ENCODE measurements at places on chromosomes 4 and X.

DNA sequence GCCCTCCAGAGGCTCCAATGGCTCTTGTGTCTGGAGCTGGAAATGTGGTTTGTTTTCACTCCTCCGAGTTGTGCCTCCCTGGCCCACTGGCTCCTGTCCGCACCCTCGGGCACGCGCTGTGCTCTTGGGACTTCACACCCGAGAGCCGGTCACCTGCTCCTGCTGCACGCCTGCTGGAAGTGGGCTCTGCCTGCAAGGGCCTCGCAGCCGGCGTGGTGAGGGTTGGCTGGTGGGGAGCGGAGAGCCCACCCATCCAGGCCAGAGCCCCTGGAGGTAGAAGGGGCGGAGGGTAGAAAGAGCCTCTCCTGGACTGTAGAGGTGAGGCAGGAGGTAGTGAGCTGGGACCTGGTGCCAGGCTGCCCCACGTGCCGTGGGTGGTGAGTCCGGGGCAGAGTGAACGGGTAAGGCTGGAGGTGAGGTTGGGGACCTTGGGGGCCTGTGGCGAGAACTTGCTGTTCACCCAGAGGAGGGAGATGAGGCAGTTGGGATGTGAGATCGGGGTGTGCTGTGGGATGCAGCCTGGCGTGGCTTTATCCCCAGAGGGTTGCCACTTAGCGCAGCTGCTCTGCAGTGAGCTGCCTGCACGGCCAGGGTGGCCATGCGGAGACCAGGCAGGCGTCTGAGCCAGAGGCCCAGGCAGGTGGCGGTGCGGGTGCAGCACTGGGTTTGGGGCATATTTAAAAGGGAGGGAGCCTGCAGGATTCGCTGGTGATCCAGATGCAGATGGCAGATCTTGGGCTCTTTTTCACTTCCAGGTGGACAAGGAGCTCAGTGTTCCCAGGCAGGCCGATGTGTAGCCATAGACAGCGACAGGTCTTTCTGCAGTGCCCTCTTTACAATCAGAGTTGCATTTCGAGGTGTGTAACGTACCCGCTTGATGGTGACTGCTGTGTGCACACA, 48.8 kb downstream of the PCGF3 start:
- peaks cover 58% of the 10 kb centered on the region for H3K36me3 ChIP-seq
- H3K4me1 ChIP-seq = peaks cover 12% of the 10 kb centered on the region
- no peak for DNase-seq
- no peak overlapping the region for H3K27ac ChIP-seq
- no peak overlapping the region for H3K4me3 ChIP-seq
- no peaks in the 10 kb centered on the region for H3K27me3 ChIP-seq

DNA sequence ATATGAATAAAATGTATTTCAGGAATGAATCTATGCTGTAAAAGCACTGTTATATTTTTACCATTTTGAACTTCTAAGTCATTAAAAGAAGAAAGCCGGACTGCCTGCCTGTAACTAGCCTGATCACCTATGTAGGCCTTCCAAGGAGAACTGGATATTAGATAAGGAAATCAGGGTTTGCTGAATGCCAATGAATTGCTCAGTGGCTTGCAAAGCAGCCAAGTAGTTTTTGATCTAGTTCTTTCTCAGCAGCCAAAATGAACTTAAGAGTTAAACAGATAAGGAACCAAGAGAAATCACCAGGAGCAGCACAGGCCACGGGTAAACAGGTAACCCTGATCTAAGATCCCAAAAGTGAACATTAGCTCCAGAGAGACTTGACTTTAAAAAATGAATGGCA, 3.3 kb downstream of the ANXA5 start:
- no peak for DNase-seq
- no peaks in the 10 kb centered on the region for H3K27me3 ChIP-seq
- no peaks in the 10 kb centered on the region for H3K36me3 ChIP-seq
- H3K27ac ChIP-seq = peak overlapping the region; percentile 98
- H3K4me1 ChIP-seq = peaks cover 88% of the 10 kb centered on the region
- H3K4me3 ChIP-seq = no peak overlapping the region

- H3K4me3 ChIP-seq = no peak overlapping the region
- H3K4me1 ChIP-seq = no peaks in the 10 kb centered on the region
- no peak overlapping the region for H3K27ac ChIP-seq
- no peak for DNase-seq
These were observed 216.9 kb upstream of the S100G start for GRCh38 chrX:16433021-16433420.

DNA sequence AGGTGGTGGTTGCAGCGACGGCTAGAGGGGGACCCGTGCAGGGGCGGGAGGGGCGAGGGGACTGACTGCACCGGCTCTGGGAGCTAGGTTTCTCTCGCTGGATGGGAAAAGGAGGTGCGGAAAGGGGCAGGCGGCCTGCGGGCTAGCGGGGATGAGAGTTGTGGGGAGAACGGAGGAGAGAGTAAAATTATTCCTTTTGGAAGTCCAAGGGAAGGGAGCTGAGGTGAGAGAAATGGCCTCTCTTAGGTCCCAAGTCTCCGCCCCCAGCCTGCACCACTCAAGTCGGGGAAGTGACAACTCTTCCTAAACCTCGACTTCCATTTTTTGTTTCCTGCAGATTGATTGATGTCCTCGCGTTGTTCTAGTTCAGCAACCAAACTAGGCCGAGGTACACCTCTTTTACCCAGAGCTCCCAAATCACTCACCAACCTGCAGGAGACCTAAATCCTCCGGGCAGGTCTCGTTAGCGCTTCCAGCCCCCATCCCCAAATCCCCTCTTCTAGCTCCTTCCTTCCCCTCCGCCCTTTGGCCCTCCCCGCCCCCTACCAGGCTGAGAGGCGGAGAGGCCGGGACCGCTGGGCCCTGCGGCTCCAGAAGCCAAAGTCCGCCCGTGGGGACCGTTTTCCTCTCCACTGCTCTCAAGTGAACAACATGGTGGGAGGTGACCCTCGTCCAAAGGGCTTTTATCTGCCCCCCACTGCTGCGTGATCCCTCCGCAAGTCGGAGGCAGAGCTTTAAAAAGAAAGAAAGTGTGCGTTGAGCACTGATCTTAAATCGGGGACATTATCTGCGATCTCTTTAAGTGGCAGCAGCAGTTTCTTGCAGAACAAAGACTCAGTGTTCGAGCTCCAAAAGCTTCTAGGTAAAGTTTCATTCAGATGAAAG, 7.3 kb downstream of the PITX2 start:
- no peak overlapping the region for H3K27ac ChIP-seq
- no peak overlapping the region for H3K4me3 ChIP-seq
- H3K27me3 ChIP-seq = peaks cover 5% of the 10 kb centered on the region

- DNase-seq = peak; percentile 42
- peaks cover 25% of the 10 kb centered on the region for H3K4me1 ChIP-seq
These were observed 170.4 kb upstream of the LDB2 start for GRCh38 chr4:17068891-17069290.

DNA sequence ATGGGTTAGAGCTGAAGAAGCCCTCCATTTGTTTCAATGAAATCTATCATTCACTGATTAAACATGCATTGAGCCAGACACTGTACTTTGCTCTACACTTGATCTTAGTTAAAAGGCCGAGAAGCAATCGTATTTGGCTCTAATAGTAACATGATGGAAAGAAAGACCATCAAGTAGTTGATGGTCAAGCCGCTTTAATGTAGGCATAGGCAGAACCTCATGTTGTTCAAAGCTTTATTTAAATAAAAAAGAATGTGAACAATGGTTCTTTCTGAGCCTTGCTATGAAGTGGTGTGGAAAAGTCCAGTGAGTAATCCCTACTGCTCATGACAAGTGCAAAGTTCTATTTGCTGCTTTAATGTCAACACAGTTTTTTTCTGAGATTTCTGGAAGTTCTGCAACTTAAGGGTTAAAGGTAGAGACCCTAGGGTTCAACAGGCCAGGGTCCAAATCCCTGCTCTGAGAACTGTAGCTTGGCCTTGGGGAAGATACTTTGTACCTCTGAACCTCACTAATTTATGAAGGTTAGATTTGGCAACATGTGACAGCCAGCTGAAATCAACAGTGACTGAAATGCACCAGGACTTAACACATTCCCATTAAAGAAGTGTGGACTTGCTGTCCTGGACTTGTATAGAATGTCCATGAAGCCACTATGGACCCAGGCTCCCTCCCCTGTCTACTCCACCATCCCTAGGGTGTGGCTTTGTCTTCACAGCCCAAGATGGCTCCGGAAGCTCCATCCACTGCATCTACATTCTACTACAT, 17.9 kb upstream of the LAP3 start:
- no peak overlapping the region for H3K4me3 ChIP-seq
- no peak overlapping the region for H3K27ac ChIP-seq
- H3K27me3 ChIP-seq = no peaks in the 10 kb centered on the region
- DNase-seq = no peak
- no peaks in the 10 kb centered on the region for H3K36me3 ChIP-seq

GRCh38 chrX:112868586-112868985, 28.0 kb upstream of the AMOT start:
- no peaks in the 10 kb centered on the region for H3K36me3 ChIP-seq
- H3K4me1 ChIP-seq = no peaks in the 10 kb centered on the region
- DNase-seq = no peak
- no peak overlapping the region for H3K27ac ChIP-seq
- no peak overlapping the region for H3K4me3 ChIP-seq

GRCh38 chr4:176499518-176499917, 179.8 kb downstream of the SPCS3 start:
- H3K4me1 ChIP-seq = no peaks in the 10 kb centered on the region
- no peaks in the 10 kb centered on the region for H3K27me3 ChIP-seq
- DNase-seq = no peak
- no peak overlapping the region for H3K4me3 ChIP-seq
- H3K36me3 ChIP-seq = no peaks in the 10 kb centered on the region

DNA sequence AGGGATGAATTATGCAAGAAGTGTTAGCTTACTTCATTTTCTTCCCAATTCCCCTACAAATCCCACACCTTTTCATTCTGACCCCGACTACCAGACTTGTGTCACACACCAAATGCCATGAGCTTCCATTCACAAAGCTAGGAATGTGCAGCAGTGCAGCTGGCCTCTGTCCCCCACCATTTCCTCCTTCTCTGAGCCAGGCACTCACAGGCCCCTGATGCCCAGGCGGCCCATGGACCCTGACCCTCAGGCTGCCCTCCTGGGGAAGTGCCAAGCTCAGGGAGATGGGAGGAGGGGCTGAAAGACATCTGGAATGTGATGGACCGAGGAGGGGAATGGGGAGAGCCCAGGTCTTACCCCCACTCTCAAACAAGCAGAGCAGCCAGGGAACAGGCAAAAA, 67.0 kb upstream of the BCOR start:
- peaks cover 18% of the 10 kb centered on the region for H3K27me3 ChIP-seq
- H3K4me1 ChIP-seq = peaks cover 29% of the 10 kb centered on the region
- no peak overlapping the region for H3K27ac ChIP-seq
- no peaks in the 10 kb centered on the region for H3K36me3 ChIP-seq

DNA sequence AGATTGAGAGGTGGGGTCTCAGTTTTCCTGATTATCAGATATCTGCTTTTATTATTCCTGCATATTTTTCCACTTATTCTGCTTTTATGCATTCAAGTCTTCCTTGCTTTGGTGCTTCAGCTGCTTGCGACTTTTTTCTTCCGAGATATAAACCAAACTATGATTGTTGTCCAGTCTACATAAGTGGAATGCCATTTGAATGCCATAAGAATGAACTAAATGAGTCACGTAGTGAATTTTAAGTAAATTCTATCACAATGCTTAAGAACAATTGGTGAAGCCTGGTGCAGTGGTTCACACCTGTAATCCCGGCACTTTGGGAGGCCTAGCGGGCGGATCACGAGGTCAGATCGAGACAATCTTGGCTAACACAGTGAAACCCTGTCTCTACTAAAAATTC, 189.1 kb downstream of the PCDH18 start:
- H3K36me3 ChIP-seq = no peaks in the 10 kb centered on the region
- DNase-seq = no peak
- no peak overlapping the region for H3K4me3 ChIP-seq
- no peak overlapping the region for H3K27ac ChIP-seq
- H3K27me3 ChIP-seq = no peaks in the 10 kb centered on the region
- no peaks in the 10 kb centered on the region for H3K4me1 ChIP-seq

DNA sequence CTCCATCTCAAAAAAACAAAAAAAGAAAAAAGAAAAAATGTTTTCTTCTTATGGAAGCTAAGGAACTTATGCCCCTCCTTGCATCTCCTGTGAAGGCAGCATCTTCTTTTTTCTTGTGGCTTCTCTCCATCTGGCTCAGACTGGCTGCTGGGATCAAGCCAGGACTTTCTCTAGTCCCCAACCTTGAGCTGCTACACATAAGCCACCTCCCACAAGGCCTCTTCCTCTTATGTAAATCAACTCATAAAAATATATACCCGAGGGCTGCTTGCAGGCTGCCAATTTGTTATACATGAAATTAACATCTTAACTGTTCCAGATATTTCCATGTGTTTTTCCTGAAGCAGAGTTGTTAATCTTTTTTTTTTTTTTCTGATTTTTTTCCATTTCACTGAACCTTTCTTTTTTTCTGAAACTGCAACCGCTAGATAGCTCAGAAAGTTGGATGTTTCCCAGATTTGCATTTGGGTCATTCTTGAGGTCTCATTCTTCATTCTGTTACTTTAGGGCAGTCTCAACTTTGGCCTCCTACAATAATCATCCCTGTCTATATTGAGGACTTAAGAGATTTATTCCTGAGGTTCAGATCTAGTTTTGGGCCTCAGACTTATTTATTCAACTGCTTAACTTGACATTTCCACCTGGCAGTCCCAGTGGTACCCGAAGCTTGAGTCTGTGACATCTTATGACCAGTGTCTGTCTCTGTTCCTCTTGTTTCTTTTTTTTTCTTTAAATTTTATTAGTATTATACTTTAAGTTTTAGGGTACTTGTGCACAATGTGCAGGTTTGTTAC, 10.3 kb downstream of the SNX25 start:
- peaks cover 39% of the 10 kb centered on the region for H3K4me1 ChIP-seq
- no peaks in the 10 kb centered on the region for H3K27me3 ChIP-seq
- no peaks in the 10 kb centered on the region for H3K36me3 ChIP-seq
- DNase-seq = peak; percentile 89

- DNase-seq = no peak
- H3K27me3 ChIP-seq = no peaks in the 10 kb centered on the region
- no peaks in the 10 kb centered on the region for H3K36me3 ChIP-seq
- H3K4me1 ChIP-seq = no peaks in the 10 kb centered on the region
These were observed 62.3 kb upstream of the HHIP start for GRCh38 chr4:144583658-144584057.

GRCh38 chr4:146049802-146050201, 111.2 kb upstream of the ZNF827 start:
- H3K4me3 ChIP-seq = no peak overlapping the region
- no peaks in the 10 kb centered on the region for H3K36me3 ChIP-seq
- no peaks in the 10 kb centered on the region for H3K27me3 ChIP-seq
- H3K27ac ChIP-seq = no peak overlapping the region

DNA sequence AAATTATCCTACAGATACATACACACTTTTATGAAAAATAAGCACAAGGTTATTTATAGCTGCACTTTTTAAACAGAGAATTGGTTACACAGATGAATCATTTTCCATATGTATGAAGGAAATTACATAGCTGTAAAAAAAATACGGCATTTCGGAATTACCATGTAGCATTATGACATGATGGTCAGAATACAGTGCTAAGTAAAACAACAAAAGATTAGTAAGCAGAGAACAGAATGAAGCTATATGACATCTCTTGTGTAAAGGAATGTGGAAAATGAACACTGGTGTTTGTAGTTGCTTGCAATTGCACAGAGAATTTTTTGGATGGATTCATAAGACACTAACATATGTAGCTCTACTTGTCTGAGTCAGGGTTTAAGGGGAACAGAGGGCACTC, 1222.0 kb upstream of the PRKX start:
- no peak for DNase-seq
- H3K27ac ChIP-seq = no peak overlapping the region
- no peaks in the 10 kb centered on the region for H3K27me3 ChIP-seq
- no peak overlapping the region for H3K4me3 ChIP-seq

GRCh38 chr4:81412946-81413495, 58.7 kb downstream of the RASGEF1B start:
- no peak overlapping the region for H3K27ac ChIP-seq
- no peaks in the 10 kb centered on the region for H3K36me3 ChIP-seq
- no peak for DNase-seq
- no peaks in the 10 kb centered on the region for H3K4me1 ChIP-seq
- no peak overlapping the region for H3K4me3 ChIP-seq
- H3K27me3 ChIP-seq = no peaks in the 10 kb centered on the region
